ENCODE measurements at places on chromosomes 5 and 9.

DNA sequence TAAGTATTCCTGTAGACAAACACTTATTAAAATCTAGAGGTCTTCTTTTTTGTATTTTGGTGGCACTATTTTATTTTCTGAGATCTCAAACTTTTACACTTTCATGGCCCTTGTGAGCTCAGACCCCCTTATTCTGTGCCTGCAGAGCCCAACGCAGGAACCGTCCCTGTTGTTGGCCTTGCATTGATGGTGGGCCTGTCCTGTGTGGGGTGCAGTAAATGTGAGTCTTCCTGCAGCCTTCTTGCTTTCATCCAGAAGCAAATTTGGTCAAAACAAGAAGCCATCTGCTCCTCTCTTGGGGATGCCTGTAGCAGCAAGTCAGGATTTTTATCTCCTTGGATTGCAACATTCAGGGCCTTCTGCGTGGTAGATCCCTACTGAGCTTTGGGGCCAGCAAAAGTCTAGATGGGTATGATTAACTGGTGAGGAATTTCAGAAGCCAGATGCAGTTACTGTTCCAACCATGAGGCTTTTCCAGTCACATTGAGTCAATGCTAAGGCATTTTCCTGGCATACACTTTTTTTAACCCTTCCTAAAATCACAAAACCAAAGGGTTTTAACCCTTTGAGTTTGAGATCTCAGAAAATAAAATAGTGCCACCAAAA, 31.7 kb downstream of the BASP1 start:
- DNase-seq: no peak

DNA sequence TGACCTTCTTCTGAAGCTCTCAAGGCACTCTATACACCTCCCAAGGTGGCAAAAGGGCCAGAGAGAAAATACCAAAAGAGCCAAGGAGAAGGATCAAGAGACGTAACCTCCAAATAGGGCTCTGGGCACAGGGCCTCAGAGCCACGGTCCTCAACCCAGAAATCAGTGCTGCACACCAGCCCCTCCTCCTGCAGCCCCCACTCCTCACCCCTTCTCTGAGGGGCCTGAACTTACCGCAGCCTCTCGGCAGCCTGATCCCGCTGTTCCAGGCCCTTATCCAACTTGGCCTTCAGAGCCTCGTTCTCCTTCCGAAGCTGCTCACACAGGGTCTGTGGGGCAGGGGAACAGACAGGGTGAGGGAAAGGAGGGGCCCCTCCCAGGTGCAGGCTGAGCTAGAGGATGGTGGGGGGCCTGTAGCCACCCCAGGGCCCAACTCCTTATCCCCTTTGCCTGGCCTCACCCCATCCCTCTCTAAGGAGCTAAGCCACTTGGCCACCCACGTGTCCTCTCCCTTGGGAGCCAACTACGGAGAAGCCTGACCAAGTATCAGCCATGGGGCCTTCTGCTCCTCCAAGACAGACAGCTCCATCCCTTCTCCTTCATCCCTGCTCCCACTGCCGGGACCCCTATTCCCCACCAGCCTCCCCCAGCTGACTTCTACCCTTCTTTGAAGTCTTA, 28.8 kb downstream of the TNIP1 start:
- DNase-seq: no peak

DNA sequence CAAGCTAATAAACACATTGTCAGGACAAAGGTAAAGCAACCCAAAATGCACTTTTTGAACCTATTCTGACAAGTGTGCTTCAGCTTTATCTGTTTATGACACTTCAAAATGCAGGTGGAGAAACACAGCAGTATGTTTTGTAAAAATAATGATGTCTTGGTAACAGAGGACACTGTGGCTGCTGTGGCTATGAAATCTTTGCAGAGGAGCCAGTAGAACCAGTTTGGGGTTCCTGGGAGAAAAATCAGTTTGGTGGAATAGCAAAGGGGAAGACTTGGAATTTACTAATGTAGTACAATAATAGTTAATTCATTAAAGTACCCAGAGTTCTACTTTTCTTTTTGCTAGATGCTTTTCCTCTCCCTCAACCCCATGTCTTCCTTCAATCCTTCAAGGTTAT, 40.6 kb downstream of the SIL1 start:
- DNase-seq: no peak

GRCh38 chr5:81948349-81948748, 23.5 kb upstream of the ATG10 start:
- DNase-seq: no peak

GRCh38 chr9:70998962-70999361, 122.5 kb downstream of the TRPM3 start:
- no peak for DNase-seq

- no peak for DNase-seq
These were observed 28.3 kb upstream of the APC start for GRCh38 chr5:112709416-112709815.

GRCh38 chr9:109880276-109881169, 100.5 kb downstream of the PALM2AKAP2 start:
- no peak for DNase-seq

DNA sequence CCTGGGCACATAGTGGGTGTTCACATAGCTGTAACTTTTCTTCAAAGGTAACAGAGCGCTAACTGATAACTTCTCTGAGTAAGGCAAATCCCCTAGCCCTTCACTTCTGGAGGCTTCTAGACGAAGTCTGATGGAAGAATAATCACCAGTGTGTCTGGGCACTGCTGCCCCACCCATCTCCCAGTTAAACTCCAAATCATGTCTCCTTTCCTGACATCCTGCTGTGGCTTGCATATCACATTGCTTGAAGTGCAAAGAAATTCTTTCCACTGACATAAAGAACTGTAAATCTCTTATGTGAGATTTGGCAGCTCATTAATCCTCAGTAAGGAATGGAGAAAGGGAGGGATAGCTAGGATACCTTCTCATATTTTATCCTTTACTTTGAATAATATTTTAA, 74.6 kb downstream of the MARCHF11 start:
- no peak for DNase-seq

GRCh38 chr9:106752581-106752980, 110.4 kb upstream of the ZNF462 start:
- DNase-seq: no peak

DNA sequence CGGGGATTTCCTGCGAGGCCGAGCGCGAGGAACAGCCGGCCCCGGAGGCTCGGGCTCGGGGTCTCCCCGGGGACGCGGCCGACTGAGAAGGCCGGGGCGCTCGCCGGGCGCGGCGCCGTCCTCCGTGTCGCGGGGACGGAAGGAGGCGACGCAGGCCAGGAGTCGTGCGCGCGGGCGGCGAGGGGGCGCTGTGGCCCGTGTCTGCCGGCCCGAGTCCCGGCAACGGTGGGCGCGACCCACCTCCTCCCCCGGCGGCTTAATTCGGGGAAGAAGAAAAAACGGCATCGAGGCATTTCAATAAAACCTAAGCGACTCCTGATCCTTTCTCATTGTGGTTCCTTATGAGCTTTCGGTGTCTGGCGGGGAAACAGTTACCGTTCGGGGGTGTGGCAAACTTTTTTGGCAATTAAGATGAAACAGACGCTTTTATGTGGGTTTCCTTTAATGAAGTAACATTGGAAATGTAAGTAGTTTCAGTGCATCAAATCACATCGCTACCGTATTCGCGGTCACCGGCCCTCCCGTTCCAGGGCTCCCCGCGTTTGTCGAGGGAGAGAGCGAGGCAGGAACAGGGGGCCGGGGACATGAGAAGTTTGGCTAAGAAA, 3.7 kb upstream of the IRX2 start:
- no peak for DNase-seq

DNA sequence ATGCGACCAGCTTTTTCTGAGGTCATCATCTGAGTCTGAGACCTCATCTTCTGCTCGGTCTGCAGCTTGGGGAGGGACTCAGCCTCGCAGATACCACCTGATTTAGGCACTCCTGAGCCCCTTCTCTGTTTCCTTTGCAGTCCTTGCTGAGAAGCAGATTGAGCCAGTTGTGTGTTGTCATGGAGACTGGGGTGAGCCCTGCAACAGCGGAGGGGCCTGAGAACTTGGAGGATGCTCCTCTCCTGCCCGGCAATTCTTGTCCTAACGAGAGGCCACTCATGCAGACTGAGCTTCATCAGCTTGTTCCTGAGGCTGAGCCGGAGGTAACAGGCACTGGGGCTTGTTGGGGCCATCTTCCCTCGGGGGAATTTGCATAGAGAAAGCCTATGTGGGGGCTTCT, 19.2 kb downstream of the TEX53 start:
- DNase-seq: no peak

- no peak for DNase-seq
These were observed 54.0 kb upstream of the ALDH1B1 start for GRCh38 chr9:38338342-38339018.

DNA sequence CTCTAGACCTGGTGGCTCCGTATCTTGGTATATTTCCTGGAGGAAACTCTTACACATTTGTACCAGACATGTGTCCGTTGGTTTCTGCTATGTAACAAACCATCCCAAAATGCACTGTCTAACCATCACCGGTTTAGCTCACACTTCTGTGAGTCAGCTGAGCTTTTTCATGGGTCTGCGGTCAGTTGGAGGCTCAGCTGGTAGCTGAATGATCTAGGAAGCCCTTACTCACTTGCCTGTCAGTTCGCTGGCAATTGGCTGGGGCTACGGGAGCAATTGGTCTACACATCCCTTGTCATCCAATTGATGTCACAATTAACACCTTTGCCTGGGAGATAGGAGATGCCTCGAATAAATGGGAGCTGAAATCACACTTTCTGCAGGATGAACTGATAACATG, 11.6 kb upstream of the WHRN start:
- DNase-seq: no peak

DNA sequence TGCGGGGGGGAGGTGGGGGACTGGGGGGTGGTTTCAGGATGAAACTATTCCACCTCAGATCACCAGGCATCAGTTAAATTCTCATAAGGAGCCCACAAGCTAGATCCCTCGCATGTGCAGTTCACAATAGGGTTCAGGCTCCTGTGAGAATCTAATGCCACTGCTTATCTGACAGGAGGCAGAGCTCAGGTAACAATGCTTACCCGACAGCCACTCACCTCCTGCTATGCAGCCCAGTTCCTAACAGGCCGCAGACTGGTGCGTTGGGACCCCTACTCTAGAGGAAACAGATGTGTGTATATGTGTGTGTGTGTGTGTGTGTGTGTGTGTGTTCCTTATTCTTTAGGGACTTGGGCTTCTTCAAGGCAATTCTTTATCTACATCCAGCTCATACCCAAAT, 352.3 kb upstream of the CCNH start:
- DNase-seq: no peak

GRCh38 chr5:144035046-144035740, 135.3 kb downstream of the YIPF5 start:
- no peak for DNase-seq

GRCh38 chr9:75414371-75415160, 326.3 kb downstream of the OSTF1 start:
- DNase-seq: no peak

DNA sequence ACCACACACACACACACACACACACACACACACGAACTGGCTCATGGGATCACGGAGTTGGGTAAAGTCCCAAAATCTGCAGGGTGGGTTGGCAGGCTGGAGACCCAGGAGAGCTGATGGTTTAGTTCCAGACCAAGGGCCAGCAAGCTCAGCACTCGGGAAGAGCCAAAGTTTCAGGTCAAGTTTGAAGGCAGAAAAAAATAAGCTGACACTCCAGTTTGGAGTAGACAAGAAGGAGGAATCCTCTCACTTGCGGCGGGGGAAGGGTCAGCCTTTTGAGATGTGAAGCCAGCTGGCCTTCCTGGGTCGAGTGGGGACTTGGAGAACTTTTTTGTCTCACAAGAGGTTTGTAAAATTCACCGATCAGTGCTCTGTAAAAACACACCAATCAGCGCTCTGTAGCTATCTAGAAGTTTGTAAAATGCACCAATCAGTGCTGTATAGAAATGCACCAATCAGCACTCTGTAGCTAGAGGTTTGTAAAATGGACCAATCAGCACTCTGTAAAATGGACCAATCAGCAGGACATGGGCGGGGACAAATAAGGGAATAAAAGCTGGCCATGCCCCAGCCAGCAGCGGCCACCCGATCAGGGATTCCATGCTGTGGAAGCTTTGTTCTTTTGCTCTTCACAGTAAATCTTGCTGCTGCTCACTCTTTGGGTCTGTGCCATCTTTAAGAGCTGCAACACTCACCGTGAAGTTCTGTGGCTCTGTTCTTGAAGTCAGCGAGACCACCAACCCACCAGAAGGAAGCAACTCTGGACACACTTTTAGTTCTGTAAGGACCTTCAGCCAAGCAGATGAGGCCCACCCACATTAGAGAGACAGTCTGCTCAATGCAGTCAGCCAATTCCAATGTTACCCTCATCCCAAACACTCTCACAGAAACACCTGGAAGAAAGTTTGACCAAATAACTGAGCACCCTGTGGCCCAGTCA, 37.8 kb upstream of the UNC5A start:
- DNase-seq: no peak

DNA sequence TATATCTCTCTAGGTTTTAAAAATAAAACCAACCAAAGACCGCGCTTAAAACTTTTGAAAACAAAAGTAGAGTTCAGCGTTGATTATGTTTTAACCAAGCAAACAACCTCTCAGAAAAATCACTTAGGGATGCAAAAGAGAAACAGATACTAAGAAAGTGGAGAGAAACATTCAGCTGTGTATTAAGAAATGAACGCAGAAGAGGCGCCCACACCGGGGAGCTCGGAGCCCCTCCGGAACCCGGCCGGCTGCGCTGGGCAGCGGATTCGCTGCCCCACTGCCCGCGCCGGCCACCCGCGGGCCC, 1.4 kb downstream of the PITX1 start:
- peak; percentile 46 for DNase-seq

DNA sequence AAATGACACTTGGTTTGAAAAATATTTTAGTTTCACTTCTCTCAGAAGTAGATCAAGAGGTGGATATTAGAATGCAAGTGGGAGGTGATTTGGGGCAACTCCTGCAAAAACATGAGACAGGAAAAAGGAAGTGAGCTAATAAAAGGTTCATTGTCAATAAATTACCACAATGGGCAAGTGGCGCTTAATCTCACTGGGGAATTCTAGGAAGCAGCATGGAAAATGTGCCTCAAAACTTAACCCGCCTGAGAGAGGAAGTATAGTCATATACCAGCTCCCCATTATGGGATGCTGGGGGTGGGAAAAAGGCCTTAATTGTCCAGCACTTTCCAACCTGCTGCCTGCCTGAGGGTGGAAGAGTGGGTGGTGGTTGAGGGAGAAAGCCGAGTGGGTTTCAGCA, 204.1 kb downstream of the ELAVL2 start:
- DNase-seq: no peak

DNA sequence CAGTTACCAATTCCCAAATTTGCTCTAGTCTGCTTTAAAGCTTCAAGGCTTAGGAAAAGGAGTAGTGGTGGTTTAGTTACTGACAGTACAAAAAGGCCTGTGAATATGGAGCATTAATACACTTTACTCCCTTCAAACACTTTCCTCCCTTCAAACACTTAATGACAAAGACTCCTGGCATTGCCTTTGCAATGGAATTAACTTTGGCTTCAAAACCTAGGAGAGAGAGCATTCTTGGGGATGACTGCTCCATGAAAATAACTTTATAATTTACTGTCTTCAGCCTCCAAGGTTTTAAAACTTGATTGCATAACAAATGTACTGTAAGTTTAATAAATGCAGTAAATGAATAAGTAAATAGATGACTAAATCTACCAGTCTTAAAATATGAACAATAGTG, 185.6 kb downstream of the TRPM3 start:
- DNase-seq: no peak

Data from MM.1S (cell line).